Activated T-helper 1 cell treated with Interleukin-2 at 50 U/mL for 16 hours (primary cell): ENCODE measurements at places on chromosomes 12 and 14.
A peak's percentile ranks its signal among the peaks of the same experiment; 100 is the strongest.

DNA sequence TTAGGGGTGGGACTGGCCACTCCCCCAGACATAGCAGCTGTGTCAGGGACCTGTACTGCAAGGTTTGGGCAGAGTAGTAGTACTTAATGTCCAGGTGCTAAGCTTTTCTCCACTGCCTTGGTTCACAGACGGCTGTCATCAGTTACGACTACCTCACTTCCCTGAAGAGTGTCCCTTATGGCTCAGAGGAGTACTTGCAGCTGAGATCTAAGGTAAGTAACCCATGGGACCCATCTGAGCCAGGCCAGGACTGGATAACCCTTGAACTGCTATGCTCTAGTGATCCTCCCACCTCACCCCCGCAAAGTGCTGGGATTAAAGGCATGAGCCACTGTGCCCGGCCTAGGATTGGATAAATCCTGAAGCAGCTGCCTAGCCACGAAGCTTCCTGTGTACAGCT is 22.4 kb downstream of the ADCK1 start:
- no peak for DNase-seq

GRCh38 chr12:21369141-21369980 is 3.3 kb upstream of the IAPP start:
- no peak for DNase-seq

GRCh38 chr14:59827401-59827800 is 43.2 kb downstream of the RTN1 start:
- no peak for DNase-seq

GRCh38 chr12:56721721-56722120 is 3.4 kb downstream of the NACA start:
- no peak for DNase-seq

GRCh38 chr12:56816491-56816890 is 53.4 kb downstream of the HSD17B6 start:
- DNase-seq = no peak

DNA sequence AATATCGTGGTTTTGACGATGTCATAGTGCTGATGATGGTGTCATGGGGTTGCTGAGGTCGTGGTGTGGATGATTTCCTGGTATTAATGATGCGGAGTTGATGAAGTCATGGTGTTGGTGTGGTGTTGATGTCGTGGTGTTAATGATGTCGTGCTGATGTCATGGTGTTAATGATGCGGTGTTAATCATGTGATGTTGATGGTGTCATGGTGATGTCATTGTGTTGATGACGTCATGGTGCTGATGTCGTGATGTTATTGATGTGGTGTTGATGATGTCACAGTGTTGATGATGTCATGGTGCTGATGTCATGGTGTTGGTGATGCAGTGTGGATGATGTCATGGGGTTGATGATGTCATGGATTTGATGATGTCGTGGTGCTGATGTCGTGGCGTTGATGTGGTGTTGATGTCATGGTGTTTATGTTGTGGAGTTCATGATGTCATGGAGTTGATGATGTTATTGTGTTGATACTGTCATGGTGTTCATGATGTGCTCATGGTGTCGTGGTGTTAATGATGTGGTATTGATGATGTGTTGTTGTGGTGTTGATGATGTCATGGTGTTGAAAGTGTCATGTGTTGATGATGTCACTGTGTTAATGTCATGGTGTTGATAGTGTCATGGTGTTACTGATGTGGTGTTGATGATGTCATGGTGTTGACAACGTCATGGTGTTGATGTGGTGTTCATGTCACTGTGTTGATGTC is 48.5 kb upstream of the RIMBP2 start:
- DNase-seq = no peak

- DNase-seq = no peak
These were observed 11.0 kb downstream of the SAMD4A start for GRCh38 chr14:54577977-54578376.

GRCh38 chr12:32390572-32391219 is 8.7 kb upstream of the FGD4 start:
- DNase-seq = no peak

DNA sequence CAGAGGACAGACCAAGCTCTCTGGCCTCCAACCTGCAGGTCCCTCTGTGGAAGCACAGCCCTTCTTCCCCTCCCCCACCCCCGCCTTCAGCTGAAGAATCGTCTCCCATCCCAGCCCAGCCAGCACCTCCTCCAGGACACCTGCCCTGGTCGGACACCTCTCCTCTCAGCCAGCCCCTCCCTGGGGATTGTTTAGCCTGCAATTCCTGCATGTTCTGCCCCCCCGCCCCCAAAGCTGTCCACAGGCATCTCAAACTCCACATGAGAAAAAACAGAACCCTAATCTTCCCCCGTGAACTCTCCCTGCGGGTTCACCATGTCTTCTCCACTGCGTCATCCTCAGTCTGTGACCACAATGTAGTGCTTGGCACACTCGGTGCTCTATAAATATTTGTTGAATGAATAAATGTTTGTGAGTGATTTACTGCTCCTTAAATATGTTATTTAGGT is 24.1 kb downstream of the PRIMA1 start:
- no peak for DNase-seq

GRCh38 chr14:45868377-45868776 is 615.4 kb upstream of the MIS18BP1 start:
- no peak for DNase-seq

DNA sequence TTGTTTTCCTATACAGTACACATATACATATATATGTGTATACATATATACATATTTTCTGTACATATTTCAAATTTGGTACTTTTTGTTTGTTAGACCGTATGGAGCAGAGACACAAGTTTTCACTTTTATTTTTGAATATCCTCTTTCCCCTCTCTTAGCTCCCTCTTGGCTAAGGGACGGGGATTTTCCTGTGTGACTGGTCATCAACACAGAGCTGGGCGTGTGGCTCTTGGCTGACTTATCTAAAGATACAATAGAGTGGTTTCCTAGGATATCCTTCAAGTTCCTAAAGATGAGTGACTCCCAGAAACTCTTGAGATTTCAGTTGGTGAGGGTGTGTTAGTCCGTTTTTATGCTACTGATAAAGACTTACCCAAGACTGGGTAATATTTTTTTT is 1404.5 kb upstream of the TMEM132C start:
- no peak for DNase-seq

DNA sequence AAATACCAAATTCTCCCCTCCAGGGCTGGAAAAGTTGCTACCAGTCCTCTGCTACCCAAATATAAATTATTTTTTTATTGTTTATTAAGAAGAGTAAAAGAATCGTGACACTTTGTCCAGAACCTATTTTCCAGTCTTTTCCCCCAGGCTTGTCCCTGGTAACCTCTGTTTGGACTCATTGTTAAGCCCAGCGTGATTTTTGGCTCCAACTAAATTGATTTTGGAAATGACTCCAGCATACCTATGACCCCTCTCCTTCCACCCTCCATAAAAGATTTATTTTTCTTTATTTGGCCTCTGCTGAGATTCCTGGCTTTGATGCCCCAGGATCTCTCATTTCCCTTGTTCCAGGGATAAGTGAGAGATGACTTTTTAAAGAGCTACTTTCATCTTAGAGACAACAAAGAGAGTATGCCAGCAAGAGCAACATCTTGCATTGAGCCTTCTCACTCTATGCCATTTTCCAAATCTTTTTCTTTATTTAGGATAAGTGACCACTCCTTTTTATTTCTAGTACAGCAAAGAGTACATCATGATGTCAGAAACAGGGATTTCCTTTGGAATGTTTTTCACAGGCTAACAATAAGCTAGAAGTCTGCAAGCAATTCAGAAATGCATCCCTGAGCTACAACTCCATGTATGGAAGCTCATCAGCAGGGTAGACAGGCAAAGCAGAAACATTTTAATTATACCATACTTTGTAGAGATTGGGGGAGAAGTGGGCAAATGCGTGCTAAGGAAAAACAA is 75.8 kb downstream of the DAD1 start:
- no peak for DNase-seq

GRCh38 chr12:15050659-15051058 is 77.8 kb downstream of the PDE6H start:
- DNase-seq = no peak

GRCh38 chr14:96914571-96915128 is 117.5 kb downstream of the VRK1 start:
- no peak for DNase-seq

DNA sequence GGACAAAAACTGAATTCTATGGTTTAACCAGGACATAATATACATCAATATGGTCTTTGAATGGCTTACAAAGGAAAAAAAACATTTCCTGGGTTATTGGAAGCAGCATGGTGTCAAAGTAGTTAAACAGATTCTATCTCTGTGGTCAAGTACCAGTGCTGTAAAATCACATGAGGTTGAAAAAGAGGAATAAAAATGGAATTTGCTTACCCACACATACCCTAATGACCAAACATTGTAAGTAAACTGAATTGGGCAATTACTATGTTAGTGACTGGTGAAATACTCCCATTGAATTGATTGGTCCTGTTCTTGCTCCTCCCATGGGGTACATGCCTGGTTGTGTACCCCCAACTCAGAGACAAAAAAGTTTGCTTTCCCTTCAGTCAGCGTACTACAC is 19.6 kb downstream of the IFNG start:
- no peak for DNase-seq

DNA sequence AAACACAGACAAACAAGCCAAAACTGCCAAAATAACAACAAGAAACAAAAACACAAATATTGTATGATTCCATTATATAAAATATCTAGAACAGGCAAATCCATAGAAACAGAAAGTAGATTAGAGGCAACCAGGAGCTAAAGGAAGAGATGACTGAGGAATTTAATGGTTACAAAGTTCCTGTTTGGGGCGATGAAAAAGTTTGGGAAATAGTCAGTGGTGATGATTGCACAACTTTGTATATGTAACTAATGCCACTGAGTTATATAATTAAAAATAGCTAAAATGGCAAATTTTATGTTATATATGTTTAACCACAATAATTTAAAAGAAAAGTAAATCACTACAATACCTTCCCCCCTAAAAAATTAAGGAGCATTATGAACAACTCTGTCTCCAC is 24.5 kb downstream of the GNPTAB start:
- no peak for DNase-seq

GRCh38 chr12:22416801-22417200 is 82.3 kb upstream of the ST8SIA1 start:
- no peak for DNase-seq

GRCh38 chr12:121776190-121777098 is 17.0 kb downstream of the RHOF start:
- peak; percentile 79 for DNase-seq

GRCh38 chr12:67457778-67458665 is 188.9 kb downstream of the CAND1 start:
- no peak for DNase-seq

- DNase-seq = peak; percentile 13
These were observed at the start of gene ASIC1 for GRCh38 chr12:50057000-50057841. Gene ASIC1 (plus strand): TSS chr12:50057596. CDS start chr12:50058767, 1,171 bp downstream.

- no peak for DNase-seq
These were observed 29.1 kb upstream of the HDAC7 start for GRCh38 chr12:47848853-47849252.

DNA sequence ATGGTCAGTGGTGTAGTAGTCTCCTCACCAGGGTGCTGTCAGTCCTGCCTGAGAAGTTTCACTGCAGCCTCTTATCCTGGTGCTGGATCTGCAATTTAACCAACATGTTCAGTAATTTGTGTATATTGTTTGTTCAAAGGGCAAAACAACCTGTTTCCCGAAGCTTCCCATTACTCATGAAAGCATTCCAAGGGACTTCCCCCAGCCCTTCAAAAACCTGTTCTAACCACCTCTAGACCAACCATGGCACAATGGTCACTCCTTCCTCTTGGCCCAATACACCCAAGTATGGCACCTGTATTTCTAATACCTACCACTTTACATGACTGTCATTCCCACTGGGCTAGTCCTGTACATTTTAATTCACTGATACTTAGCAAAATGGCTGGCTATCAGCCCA is 12.1 kb downstream of the CKAP4 start:
- DNase-seq = no peak
